ENCODE measurements at places on chromosomes 12 and 14.

DNA sequence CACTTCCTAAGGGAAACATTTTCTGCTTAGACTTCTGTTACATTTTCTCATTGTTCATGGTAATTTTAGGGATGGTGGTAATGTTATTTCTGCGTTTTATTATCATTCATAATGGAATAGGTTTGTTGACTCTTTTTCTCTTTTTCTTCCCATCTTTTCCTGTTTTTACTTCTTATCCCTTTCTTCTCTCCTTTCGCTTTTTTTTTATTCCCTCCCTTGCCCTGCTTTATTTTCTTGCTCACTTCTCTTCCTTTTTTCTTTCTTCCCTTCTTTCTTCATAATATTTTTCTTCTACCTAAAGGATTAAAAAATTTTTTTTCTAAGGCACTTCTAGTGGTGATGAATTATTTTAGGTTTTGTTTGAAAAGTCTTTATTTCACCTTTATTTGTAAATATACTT, 45.6 kb downstream of the CNOT2 start:
- DNase-seq: no peak

DNA sequence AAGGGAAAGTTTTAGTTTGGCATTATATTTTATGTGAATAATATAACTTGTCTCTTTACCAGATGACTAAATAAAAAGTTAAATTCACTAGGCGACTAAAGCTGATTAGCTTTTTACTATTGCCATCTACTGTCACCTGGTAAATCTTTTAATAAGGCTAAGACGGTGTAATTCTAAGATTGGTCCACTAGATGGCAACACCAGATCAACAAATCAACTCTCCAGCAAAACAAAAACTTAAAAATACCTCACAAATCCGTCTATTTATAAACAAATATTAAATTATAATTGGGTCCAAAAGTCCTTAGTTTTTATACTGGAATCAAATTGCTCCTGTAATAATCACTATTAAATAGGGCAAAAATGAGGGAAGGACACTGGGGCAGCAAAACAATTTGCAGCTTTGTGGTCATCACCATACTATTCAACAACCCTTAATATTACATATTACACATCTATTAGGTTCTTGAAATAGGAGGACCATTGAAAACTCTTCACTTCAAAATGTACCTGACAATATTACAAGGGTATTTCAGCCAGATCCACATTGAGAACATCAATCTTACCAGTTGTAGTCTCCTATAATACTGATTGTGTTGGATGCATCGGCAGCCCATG, 47.9 kb downstream of the GALC start:
- no peak for DNase-seq

DNA sequence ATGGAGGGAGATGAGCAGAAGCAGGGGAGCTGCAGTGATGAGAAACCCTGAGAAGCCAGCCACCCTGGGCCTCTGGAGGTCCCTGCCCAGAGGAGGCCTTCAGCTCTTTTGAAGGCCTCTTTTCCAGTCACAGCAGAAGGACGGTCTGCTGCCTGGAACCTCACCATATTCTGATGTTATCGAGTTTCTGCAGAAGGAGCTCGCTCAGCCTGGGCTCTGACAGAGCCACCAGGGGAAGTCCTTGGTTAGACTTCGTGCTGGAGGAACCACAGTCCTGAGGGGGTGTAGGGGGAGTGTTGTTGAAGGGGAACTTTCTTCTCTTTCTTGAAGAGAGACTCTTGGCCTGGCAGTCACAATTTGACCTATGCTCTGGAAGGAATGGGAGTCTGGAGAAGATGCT, 25.1 kb upstream of the BATF start:
- DNase-seq: no peak

DNA sequence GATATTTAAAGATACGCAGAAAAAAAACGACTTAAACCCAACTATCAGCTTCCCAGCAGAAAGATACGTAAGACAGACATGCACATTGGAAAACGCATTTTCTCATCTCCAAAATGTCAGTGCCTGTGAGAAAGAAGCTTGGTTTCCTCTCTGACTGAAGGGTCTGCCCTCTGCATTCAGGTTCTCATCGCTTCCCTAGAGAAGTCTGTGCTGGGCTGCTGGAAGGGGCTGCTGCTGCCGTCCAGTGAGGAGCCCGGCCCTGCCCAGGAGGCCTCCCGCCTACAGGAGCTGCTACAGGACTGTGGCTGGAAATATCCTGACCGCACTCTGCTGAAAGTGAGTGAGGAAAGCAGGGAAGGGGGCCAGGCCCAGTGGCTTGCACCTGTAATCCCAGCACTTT, 4.7 kb upstream of the PFDN5 start:
- no peak for DNase-seq

DNA sequence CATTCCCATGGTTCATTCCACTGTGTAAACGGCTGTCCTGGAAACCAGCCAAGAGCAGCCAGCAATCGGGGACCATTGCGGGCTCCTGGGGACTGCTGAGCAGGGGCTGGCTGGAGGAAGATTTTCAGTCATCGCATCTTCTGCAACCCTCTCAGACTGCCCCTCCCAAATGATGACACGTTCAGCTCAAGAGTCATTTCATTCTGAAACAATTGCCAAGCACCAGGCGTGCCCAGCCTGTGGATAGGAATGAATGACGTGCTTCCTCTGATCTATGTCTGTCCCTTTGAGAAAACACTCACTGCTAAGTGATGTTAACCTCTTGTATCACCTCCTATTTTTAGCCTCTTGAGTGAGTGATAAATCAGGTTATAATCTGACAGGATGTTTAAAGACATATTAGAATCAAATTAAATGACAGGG, 62.0 kb downstream of the NDUFA12 start:
- no peak for DNase-seq

DNA sequence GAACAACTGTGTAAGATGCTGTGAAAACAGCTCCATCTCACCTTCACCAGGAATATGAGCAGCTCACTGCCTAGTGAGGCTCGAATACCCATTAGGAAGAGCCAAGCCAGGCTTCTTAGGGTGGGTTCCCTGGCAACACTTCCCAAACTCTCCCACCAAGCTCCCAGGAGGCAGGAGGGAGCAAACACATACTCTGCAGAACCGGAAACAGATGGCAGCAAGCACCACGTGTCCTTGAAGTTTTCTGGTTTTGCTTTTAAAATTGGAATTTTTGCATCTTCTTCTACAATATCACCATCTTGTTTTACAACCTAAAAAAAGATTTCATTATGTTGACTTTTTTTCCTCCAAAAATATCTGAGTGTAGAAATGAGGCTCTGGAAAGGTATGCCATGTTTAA, 186.7 kb downstream of the ZFP36L1 start:
- DNase-seq: no peak

GRCh38 chr14:40581264-40581663, 1025.4 kb upstream of the LRFN5 start:
- no peak for DNase-seq

GRCh38 chr12:6085841-6086240, 38.6 kb downstream of the VWF start:
- no peak for DNase-seq

DNA sequence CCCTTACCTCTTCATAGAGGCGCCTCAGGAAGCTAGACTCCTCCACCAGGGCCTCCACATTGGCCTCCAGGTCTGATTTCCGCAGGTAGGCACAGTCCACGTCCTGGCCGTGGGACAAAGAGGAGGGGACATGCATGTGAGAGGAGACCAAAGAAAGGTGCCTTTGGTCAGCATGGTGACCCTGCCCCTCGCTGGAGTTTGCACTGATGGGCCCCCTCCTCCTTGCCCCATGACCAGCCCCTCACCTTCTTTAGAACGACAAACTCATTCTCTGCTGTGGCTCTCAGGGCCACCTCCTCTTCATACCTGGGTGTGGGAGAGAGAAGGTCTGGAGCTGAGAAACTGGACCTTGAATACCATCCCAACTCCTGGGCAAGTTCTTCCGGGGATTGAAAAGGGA, 3.2 kb downstream of the KRT85 start:
- no peak for DNase-seq

DNA sequence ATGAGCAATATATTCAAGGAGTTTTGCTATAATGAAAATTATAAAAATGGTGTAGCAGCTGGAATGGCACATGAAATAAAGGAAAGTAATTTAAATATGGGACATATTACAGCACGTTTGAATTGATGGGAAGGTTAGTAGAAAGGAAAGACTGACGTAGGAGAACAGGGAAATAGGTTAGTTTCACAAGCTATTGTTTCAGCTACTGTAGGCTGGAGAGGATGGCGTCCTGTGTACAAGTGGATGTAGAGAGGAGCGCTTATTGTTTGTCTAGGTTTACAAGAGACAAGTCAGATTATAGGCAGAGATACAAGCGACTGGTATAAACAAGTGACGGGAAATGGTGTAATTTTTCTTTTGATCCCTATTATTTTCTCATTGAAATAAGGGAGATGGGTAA, 431.2 kb upstream of the PDE3A start:
- DNase-seq: no peak

- no peak for DNase-seq
Observed at GRCh38 chr12:5661811-5662210, 229.9 kb downstream of the NTF3 start.

GRCh38 chr14:104956290-104956890, 21.8 kb downstream of the AHNAK2 start:
- DNase-seq: no peak

GRCh38 chr12:49907352-49907751, 3.7 kb upstream of the FAIM2 start:
- DNase-seq: no peak

- no peak for DNase-seq
Observed at GRCh38 chr12:71162832-71163763, 5.3 kb upstream of the TSPAN8 start.

DNA sequence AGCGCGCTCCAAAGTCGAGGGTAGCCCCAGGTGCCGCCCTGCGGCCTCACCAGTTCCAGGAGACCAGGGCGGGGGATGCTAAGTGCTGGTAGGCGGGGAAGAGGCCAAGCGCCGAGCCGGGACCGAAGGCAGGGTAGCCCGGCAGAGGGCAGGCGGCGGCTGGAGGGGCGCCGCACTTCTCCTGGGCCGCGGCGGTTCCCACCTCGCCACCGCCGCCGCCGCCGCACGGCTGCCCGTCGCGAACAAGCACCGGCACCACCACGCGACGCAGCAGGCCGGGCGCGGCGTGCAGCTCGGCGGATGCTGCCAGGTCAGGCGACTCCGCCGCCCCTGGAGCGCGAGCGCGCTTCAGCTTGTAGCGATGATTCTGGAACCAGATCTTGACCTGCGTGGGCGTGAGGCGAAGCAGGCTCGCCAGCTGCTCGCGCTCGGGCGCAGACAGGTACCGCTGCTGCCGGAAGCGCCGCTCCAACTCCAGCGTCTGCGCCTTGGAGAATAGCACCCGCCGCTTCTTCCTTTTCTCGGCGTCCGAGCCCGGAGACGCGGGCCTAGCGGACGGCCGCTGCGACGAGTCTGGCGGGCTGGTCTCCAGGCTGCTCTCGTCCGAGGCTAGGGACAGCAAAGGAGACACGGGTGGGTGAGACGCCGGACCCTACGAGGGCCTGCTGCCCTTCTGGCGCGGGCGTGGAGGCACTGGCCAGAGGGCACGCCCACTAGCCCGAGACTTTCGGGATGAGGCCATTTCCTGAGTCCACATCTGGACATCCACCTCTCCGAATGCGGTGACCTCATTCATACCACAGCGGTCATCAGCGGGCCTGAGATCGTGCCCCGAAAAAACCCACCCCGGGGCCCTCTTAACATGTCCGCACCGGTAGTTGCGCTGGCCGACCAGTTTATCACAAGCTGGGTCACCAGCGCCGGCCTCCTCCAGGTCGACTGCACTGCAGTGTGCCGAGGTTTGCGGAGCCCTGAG, 1.3 kb downstream of the NKX2-8 start:
- no peak for DNase-seq

- DNase-seq: peak; percentile 25
Observed at GRCh38 chr14:49977126-49977841, 84.4 kb downstream of the ARF6 start.

- no peak for DNase-seq
Observed at GRCh38 chr12:106985479-106985878, 1.5 kb downstream of the MTERF2 start.

- DNase-seq: no peak
Observed at GRCh38 chr12:113226696-113227568, 5.7 kb downstream of the TPCN1 start.

GRCh38 chr14:90575336-90575735, 178.5 kb downstream of the CALM1 start:
- DNase-seq: no peak

GRCh38 chr14:87630846-87631245, 362.1 kb downstream of the GALC start:
- no peak for DNase-seq

DNA sequence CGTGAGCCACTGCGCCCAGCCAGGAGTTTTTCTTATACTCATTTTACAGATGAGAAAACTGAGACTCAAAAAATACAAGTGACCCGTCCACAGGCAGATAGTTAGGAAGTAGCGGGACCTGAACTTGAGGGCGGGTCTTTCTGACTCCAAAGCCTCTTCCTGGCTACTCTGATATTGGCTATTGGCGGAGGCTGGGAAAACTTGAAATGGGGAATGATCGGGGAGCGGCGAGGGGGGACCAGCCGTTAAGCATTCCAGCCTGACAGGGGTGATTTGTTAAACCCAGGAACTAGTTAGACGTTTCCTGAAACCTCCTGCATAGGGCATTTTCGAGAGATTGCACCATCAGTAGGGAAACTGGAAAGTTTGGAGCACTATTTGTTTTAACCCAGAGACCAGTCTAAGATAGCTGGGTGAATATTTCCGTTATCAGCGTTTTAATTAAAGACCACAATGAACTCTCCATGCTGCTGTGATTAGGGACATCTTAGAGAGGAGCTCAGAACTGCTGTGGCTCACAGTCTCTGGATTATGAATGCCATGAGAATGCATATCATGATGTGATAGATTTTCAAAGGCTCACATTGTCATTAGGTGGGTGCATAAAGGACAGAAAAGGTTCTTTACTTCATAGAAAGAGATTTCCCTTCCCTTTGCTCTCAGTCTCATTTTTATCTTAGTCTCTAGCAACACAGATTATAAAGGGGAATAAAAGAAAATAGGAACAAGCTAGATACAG, 2.5 kb downstream of the NR1H4 start:
- no peak for DNase-seq

DNA sequence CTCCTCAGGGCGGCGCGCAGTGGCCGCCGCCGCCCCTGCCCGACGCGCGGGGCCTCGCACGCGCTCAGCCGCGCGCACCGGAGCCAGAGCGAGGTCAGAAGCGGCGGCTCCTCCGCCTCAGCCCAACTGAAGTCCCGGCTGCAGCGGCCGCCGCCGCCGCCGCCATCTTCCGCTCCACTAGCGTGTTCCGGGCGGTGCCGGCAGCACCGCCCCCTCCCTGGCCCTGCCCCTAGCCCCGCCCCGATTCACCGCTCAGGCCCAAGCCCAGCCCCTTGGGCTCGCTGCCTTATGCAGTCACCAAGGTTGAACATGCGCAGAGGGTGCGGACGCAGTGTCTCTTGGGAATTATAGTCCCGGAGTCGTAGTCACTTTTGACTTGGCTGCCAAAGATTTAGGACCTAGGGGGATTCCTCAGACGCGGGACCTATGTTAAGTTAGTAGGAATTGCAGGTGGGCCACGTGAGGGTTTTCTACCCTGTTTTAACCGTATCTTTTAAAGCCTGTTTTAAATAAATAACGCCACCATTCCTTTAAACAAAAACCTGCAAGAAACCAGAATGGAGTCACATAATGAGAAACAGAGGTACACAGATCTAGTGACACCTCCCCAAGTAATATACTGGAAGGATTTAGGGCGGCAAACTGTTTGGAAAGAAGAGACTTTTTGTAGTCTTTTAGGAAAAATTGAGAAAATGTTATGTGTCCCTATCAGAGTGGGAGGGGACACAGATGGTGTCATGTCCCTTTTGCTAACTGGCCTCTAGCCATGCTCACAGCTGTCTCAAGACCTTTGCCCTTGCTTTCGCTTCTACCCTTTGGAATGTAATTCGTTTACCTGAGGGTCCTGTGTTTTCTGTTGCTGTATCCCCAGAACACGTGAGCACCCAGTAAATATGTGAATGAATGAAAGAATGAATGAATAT, at the start of gene PPTC7:
TSS of gene PPTC7 (minus strand) at position 182 of the 923 bp plus-strand sequence. CDS start 287 bp downstream, outside the sequence.
- peak; percentile 95 for DNase-seq
